T-cell (primary cell): ENCODE measurements at places on chromosomes 7 and 10. TPM values are rescaled to one million over a fixed set of nuclear protein-coding genes. Genes with fewer than 3 reads are reported as not detected.
A peak's percentile ranks its signal among the peaks of the same experiment; 100 is the strongest.

- no peak for DNase-seq
- H3K36me3 ChIP-seq: no peaks in the 10 kb centered on the region
- no peak overlapping the region for H3K27ac ChIP-seq
- no peaks in the 10 kb centered on the region for H3K4me1 ChIP-seq
Measured at GRCh38 chr7:110720626-110721025, 370.3 kb upstream of the LRRN3 start.

Gene TES
- 128 TPM for total RNA-seq

DNA sequence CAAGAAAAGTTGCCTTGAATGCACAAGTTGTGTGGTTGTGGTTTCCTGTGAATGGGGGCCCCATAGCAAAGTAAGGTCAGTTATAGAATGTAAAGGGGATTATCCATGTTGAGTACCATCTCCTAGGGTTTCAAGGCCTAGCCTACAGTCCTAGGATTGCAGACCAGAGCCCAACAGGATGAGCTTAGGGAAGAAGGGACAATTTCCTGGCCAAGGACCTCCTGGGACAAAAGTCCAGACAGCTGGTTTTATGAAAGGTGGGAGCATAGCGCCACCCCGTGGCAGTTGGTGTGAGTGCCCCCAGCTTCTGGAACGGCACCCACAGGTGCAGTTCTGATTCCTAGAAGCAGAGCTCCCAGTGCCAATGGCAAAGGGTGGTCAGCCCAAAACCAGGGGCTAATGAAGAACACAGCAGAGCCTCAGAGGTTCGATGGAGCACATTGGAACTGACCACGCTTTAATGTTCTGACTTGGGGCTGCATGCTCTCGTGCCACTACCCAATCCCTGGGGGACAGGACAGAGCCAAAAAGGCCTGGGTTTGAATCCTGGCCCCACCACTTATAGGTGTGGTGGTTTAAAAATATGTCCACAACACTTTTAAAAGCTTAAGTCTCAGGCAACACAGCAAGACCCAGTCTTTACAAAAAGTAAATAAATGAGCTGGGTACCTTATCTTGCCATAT is 25.8 kb upstream of the TMEM120A start:
- H3K27me3 ChIP-seq: no peaks in the 10 kb centered on the region
- H3K27ac ChIP-seq: no peak overlapping the region
- H3K4me1 ChIP-seq: peaks cover 11% of the 10 kb centered on the region
- peak; percentile 72 for DNase-seq

DNA sequence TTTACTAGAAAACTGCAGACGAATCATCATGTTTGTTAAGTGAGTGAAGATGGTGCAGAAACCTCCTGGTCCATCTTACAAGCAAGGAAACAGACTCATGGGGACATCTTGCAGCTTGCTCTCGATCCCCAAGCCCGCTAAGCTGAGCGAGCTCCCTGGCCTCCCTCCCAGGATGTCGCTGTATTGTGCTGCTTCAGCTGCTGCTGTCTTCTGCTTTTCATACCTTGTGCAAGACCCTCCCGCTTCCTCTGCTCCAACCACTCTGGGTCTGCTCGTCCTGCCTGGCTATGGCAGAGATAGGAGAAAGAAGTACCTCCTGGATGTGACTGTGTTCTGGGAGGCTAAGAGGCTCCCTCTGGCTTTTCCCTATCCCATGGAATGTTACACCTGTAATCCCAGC is 285.2 kb upstream of the FZD8 start:
- no peak overlapping the region for H3K27ac ChIP-seq
- no peaks in the 10 kb centered on the region for H3K36me3 ChIP-seq
- no peaks in the 10 kb centered on the region for H3K4me1 ChIP-seq
- DNase-seq: no peak
- H3K27me3 ChIP-seq: no peaks in the 10 kb centered on the region

Gene NUPR2
- not detected for total RNA-seq
